PC-3 (cell line): ENCODE measurements at places on chromosomes 16 and 17. TPM values are rescaled to one million over a fixed set of nuclear protein-coding genes. Genes with fewer than 3 reads are reported as not detected.

SENP3 gene
- 82.8 and 88.7 TPM in 2 replicates for total RNA-seq

DNA sequence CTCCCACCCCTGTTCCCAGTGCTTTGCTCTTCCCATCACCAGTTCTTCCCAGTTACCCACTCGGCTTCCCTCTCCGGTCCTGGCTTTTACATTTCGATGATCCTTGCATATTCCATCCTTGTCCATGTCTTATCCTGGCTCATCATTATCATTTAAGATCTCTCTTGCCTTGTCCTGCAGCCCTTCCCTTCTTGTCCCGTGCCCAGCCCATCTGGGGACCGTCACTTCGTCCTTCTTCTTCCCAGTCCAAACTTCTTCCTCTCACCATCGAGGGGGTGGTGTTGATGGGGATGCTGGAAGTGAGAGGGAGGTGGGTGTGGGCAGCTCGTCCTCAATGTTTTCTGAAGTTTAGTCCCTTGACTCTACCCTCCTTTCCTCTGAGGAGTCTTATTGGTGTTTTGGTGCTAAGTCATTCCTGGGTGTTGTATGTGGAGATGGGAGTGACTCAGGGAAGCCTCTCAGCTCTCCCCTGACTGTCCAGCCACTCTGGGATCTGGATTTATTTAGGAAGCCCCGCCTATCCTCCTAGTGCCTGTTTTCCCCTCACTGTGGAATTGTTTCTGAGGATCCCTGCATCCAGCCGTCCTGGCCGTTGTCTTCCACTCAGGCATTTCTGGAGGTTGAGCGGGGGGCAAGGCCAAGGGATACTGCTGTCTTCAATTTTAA lies 975 bp downstream of the SNX29 start:
- H3K4me3 ChIP-seq = peak overlapping the region; percentile 96
- peak; percentile 71 for DNase-seq

GRCh38 chr17:68249354-68249765 lies 1.5 kb downstream of the AMZ2 start:
- H3K27me3 ChIP-seq = no peaks in the 10 kb centered on the region
- H3K4me3 ChIP-seq = no peak overlapping the region
- H3K27ac ChIP-seq = no peak overlapping the region
- no peak for DNase-seq
- H3K36me3 ChIP-seq = peaks cover 3% of the 10 kb centered on the region; the same call in 1 of the 2 replicates
- H3K4me1 ChIP-seq = peaks cover 11% of the 10 kb centered on the region

- no peak overlapping the region for H3K4me3 ChIP-seq
- H3K36me3 ChIP-seq = peaks cover 9% of the 10 kb centered on the region; the same call in 1 of the 2 replicates
- H3K27me3 ChIP-seq = no peaks in the 10 kb centered on the region
- peaks cover 19% of the 10 kb centered on the region for H3K4me1 ChIP-seq
These were observed 82.4 kb downstream of the WNT3 start for GRCh38 chr17:46736100-46736499.
